ENCODE measurements at places on chromosomes 12 and 14. TPM values are rescaled to one million over a fixed set of nuclear protein-coding genes. Genes with fewer than 3 reads are reported as not detected.
A peak's percentile ranks its signal among the peaks of the same experiment; 100 is the strongest.

DNA sequence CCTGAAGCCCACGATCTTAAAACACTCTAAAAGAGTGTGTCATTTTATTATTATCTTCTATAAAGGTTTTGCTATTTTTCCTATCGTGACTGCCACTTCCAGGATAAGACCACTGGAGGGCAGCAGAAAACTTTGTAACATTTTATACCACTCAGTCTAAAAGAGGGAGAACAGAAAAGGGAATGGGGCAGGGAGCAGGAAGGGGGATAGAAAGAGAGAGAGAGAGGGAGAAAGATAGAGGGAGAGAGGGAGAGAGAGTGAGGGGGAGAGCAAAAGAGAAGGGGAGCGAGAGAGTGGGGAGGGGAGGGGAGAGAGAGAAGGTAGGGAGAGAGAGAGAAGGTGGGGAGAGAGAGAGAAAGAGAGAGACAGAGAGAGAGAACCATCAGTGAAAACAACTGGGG lies 2.0 kb upstream of the ART4 start:
- peak; percentile 35 for DNase-seq

GRCh38 chr14:38836539-38836938 lies 266.5 kb downstream of the SEC23A start:
- no peak for DNase-seq

- DNase-seq: peak; percentile 11
These were observed 2.9 kb downstream of the RFX4 start for GRCh38 chr12:106585521-106586277.

- DNase-seq: no peak
These were observed 101.6 kb downstream of the DAD1 start for GRCh38 chr14:22487401-22487800.

GRCh38 chr12:93031028-93031427 lies 101.9 kb upstream of the EEA1 start:
- DNase-seq: no peak

- no peak for DNase-seq
These were observed 50.4 kb downstream of the KCNK10 start for GRCh38 chr14:88272390-88273269.

GRCh38 chr12:19647806-19648556 lies 208.7 kb downstream of the AEBP2 start:
- no peak for DNase-seq

DNA sequence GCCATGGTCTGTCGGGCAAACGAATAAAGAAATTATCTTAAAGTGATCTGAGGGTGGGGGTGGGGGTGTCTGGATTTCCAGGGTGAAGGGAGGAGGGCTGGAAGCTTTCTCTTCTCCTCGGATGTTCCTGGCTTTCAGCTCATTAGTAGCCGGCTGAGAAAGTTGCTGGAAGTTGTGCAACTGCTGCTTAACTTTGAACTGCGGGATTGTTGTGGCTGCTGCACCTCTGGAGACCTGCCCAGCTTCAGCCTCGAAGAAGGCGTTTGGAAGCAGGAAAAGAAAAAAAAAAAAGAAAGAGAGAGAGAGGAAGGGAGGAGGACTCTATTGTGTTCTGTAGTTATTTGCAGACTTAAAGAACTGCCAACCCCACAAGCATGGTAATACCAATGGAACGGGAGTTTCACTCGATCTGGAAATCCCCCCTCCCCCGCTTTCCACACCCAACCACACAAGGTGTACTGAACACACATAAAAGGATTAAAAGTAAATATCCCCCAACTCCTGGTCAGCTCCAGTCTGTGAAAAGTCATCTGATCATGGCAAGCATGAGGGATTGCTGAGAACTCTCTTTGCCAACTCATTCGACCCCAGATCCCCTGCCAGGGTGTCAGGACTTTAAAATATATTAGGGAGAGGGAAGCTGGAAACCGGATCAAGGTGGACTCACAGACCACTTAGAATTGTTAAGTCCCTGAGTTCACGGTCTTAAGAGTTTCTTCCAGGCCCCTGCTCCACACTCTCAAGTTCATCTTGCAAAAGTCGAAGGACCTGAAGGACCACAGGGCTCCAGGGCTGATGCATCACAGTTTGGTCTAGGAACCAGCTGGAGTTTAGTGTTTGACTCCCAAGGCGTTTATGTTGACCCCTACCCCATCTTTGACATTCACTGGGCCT lies at the start of gene RASSF9:
TSS of gene RASSF9 (minus strand) at position 213 of the 894 bp plus-strand sequence. CDS start at position 5, 208 bp downstream.
- no peak for DNase-seq

DNA sequence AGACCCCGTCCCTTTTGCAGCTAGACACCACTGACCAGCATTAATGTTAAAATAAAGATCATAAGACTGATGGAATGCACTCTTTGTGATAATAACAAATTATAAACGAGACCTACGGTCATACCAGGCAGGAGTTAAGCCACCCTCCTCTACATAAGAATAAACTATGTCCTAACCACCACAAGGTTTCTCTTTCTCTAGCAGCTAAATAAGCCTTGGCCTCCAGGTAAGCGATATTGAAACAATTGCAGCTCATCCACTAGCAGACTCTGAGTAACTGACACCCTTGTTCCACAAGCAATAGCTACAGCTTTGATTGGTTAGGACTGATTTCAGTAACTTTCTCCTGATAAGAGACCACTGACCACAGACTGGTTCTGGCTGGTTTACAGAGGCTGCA lies 144.2 kb upstream of the CCDC198 start:
- DNase-seq: no peak

DNA sequence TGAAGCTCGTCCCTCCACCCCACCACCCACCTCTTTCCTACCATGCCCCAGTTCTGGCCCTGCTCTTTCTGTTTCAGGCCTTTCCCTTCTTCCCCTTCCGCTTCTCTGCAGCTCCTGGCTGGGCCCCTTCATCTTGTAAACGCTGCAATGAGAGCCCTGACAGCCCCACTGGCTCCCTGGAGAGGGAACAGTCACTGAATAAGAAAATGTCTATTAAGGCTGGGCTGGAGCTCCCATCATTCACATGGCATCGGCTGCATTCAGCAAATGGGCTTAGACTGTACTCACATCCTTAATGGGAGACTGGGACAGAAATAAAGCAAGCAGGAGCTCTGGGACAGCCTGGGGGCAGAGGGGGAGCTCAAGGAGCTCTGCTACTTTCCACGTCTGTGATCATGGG lies 45.2 kb upstream of the TUNAR start:
- no peak for DNase-seq

The RNASE8 gene
- not detected for total RNA-seq

The SIRT4 gene
- total RNA-seq: 3.3 TPM

The ARHGAP9 gene
- total RNA-seq: 195 TPM

The POTEM gene
- not detected for total RNA-seq

The ADAM21 gene
- total RNA-seq: 0.39 TPM

All from activated naive CD4-positive, alpha-beta T cell treated with anti-CD3 and anti-CD28 coated beads, Interleukin-2, amount 50 U/mL, for 72 hours (primary cell).